ENCODE measurements at places on chromosomes 11 and 22.

DNA sequence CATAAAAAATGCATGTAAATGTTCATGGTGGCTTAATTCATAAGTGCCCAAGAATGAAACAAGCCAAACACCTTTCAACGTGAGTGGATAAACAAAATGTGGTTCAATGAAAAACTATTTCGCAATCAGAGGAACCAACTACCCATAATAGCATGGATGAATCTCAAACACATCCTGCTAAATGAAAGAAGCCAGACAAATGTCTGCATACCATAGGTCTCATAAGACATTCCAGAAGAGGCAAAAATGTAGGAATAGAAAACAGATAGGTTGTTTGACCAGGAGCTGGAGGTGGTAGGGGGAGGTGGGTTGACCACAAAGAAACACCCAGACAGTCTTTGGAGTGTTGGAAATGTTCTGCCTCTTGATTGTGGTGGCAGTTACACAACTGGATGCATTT, 13.2 kb upstream of the OSBPL5 start:
- no peak for DNase-seq

- no peak for DNase-seq
Observed at GRCh38 chr22:39518996-39519680, 1.2 kb upstream of the ATF4 start.

DNA sequence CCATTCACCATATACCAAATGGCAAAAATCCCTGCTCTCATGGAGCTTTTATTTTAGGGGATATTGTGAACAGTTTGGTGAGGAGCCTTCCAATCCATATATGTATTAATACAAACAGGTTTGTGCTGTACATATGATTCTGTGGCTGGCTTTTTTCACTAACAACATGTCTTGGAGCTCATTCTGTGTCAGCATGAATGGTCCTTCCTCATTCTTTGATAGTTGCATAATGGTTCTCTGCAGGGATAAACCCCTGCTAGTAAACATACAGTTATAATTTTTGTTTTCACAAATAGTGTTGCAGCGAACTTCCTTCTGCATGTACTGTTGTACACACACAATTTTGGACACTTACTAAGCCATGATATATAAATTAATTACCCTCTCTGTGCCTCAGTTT, 8.3 kb downstream of the PRR5L start:
- no peak for DNase-seq

GRCh38 chr22:44440224-44441160, 57.5 kb downstream of the RTL6 start:
- DNase-seq, result no peak

GRCh38 chr11:117425679-117426296, 98.1 kb downstream of the CEP164 start:
- no peak for DNase-seq

- DNase-seq, result peak; percentile 42
Observed at GRCh38 chr22:21754523-21754922, 18.9 kb upstream of the YPEL1 start.

GRCh38 chr11:73566422-73566821, 31.5 kb downstream of the FAM168A start:
- DNase-seq, result no peak

- DNase-seq, result no peak
Observed at GRCh38 chr11:64593156-64594105, 2.4 kb downstream of the SLC22A12 start.

DNA sequence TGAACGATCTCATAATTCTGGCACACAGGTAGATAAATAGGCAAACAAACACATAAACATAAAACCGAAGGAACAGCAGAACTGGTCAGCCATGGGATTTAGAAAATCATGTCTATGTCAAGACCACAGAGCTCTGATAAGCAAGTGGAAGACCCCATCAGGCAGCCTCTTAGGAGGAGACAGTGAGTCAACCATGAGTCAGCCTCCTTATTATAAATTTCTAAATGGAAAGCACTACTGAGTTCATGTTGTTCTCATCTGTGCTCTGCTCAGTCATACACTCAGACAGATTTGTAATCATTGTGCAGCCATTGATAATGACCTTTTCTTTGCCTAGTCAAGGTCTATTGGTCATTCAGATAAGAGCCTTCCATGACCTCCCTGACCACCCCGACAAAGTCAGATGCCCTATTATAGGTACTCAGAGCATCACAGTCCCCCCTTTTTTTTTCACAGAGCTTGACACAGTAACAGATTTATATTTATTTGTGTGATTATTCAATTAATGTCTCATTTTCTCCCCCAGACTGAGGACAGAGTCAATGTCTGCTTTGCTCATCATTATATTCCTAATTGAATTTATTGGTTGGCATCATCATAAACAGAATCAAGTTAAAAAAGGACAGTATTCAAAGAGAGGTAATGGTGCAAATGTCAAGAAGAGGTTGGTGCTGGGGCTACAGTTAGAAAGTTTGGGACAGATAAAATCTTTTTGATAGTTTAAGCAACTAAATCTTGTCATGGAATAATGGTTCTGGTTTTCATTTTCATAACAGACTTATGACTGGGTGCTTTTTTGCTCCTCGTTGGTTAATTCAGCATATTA, 579.7 kb upstream of the CCDC90B start:
- DNase-seq, result no peak

GRCh38 chr22:18000441-18001039, 23.8 kb downstream of the MICAL3 start:
- DNase-seq, result peak; percentile 50
